Head of caudate nucleus (tissue), 42 donors: ENCODE measurements at places on chromosomes 1 and 21.

GRCh38 chr21:38250991-38251418 lies 5.8 kb upstream of the KCNJ15 start:
- DNase-seq, result no peak

DNA sequence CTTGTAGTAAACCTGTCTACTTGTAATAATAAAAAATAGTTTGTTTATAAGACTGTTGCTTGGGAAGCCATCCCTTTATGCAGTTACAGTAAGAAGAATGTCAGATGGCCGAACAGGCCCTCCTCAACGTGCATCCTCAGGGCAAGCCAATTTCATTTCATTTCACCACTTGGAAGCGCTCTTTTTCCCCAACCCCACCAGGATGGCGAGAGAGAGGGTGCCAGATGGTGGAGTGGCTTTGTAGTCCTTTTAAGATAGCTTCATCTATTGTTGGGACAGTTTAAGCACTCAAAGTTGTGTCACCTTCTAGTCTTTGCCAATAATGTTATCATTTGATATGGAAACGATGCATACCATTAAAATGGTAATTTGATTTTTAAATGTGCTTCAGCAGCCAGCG lies 356.3 kb upstream of the CAMK1G start:
- DNase-seq, result no peak

DNA sequence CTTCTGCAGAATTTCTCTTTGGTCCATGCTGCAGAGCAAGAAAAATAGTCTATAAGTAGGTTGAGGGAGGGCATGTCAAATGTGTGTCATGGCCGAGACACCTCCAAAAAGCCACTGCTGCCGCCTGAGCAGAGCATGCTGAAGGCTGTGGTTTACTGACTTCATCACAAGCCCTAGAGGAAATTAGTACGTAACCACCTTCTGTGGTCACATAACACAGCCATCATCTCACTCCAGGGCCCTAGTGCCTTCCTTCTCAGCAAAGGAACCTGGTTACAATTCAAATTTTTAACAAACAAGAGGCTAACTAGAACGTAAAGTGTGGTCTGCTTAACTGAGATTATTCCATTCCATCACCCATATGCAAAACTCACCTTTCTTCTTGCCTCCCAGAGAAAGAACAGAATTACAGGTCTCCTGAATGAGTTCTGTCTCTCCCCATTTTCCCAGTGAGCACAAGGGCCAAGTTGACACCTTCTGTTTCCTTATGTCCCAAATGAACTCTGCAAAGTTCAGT lies at the start of gene PTPN22:
PTPN22 (minus strand) TSS at position 116 of the 517 bp plus-strand sequence.
- peak; percentile 53 for DNase-seq

- DNase-seq, result no peak
Observed at GRCh38 chr1:157274698-157275534, 136.7 kb upstream of the ETV3 start.

- DNase-seq, result no peak
Observed at GRCh38 chr1:18385239-18385790, 95.4 kb upstream of the KLHDC7A start.

DNA sequence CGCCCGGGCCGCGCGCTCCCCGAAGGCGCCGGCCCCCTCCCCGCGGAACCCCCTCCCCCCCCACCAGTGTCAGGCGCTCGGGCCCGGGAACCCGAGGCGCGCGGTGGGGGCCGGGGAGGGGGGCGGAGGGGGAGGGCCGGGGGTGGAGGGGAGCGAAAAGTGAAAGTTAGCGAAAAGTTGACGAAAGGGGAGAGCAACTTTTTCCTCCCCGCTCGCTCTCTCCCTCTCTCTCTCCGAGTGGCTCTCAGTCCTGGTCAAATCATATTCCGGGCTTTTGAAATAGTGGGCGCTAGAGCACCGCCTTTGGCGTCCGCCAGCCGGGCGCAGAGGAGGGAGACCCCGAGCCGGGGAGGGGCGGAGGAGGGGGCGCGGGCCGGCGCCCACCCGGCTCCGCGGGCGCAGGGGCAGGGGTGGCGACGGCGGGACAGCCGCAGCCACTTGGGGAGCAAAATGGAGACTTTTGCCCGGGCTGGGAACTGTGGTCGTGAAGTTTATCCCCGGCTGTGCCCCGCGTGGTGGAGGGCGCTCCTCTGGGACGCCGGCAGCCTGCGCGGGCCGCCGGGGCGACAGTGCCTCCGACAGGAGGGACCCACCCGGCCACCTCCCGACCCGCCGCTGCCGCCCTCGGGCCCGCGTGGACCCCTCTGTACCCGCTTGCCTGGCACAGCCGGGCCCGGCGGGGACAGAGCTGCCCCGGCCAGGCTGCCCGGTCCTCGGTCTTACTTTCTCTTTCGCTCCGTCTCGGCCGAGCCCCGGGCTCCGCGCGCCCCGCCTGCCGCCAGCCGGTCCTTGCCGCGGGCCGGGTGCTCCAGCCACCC lies 697 bp downstream of the PRDM16 start:
- no peak for DNase-seq

- no peak for DNase-seq
Observed at GRCh38 chr1:221816899-221817298, 75.0 kb upstream of the DUSP10 start.

- no peak for DNase-seq
Observed at GRCh38 chr1:243291292-243291691, 35.5 kb downstream of the SDCCAG8 start.

DNA sequence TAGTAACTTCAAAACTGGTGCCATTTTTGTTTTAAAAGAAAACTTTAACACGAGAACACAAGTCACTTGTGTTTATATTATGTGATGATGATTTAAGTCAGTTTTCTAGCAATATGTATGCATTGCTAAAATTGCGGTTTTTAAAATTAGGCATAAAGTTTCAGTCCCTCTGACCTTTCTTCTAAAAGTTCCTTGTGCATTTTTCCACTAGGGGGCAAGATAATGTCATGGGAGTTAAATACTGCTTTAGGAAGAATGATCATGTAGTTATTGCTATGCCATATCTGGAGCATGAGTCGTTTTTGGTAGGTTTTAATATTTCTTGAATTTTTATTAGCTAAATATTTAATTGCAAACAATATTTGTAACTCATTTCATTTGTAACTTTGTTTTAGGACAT lies 10.7 kb downstream of the CDC7 start:
- DNase-seq, result no peak

- no peak for DNase-seq
Observed at GRCh38 chr1:3596663-3597598, 14.4 kb downstream of the MEGF6 start.

- DNase-seq, result no peak
Observed at GRCh38 chr1:37433171-37433570, 41.2 kb upstream of the ZC3H12A start.

- DNase-seq, result no peak
Observed at GRCh38 chr1:79448426-79448825, 441.9 kb upstream of the ADGRL4 start.

GRCh38 chr21:21199342-21200102 lies 201.3 kb downstream of the NCAM2 start:
- no peak for DNase-seq

- no peak for DNase-seq
Observed at GRCh38 chr1:58975888-58976287, 192.0 kb upstream of the JUN start.

GRCh38 chr1:45314266-45314665 lies 12.4 kb upstream of the HPDL start:
- no peak for DNase-seq

GRCh38 chr1:201506557-201507359 lies at the start of gene CSRP1:
Gene CSRP1 (minus strand): TSS chr1:201507123. CDS start chr1:201496303, 10,820 bp downstream.
- peak; percentile 89 for DNase-seq

DNA sequence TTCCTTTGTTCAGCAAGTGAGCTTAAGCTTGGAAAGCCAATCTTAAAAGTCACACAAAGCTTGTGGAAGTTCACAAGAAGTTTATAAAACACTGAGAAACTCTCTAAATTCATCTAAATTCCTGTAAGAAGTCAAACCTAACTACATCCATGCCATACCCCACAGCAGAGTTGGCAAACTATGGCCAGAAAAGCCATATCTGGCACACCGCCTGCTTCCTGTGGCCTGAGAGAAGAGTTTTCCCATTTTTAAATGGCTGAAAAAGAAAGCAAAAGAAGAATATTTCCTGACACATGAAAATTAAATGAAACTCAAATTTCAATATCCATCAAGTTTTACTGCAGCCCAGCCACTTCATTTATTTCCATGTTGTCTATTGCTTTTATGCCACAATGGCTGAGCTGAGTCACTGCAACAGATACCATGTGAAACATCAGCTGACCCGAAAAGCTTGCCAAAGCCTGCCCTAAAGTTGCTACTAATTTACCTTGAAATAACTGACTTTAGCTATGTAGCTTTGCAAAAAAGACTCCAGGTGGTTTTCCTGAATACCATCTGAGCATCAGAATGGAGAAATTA lies 237.1 kb downstream of the SLC45A1 start:
- no peak for DNase-seq

DNA sequence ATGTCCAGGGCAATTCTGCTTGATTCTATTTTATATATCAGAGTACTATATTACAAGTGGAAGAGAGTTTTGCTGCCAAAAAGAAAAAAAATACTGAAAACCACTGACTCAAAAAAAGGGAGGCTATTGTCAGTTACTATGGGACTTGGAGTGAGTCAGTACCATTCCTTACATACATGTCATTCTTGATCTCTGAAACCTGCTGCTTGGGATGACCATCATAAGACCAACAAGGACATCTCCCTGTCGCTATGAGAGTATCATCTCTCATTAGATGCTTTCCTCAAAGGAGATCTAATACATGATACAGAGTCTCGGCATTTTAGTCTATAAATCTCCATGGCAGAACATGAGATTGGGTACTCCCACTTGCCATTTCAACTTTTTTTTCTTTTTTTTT lies 11.8 kb upstream of the INPP5B start:
- DNase-seq, result no peak

- no peak for DNase-seq
Observed at GRCh38 chr21:28144653-28145052, 848.0 kb downstream of the LTN1 start.

- no peak for DNase-seq
Observed at GRCh38 chr1:30034105-30034626, 689.2 kb downstream of the MATN1 start.

DNA sequence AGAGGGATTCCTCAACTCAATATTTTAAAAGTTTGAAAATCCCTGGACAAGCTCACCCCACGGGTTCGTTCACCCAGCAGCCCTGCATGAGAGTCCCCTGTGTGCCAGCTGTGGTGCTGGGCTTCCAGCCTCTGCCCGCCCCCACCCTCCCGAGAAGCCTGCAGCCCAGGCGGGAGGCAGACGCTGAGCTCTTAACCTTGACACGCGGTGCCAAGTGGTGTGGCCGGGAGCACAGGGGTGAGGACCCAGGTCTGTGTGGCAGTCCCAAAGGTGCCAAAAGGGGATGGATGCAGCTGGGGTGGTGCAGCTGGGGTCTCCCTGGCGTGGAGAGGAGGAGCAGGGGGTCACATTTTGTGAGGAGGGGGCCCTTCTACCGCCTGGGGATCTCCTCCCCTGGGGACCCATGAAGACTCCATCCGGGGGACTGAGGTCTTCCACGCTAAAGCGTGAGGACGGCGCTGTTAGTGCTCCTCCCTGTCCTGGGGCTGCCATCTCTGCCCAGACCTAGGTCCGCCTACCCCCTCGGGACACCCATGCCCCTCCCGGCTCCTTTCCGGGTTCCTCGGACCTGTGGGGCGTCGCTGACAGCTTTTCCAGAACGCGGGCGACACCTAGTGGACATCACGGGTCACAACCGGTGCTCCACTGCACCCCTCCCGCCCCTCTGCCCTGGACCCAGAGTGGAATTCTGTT lies 12.9 kb downstream of the PLA2G2F start:
- DNase-seq, result peak; percentile 81

DNA sequence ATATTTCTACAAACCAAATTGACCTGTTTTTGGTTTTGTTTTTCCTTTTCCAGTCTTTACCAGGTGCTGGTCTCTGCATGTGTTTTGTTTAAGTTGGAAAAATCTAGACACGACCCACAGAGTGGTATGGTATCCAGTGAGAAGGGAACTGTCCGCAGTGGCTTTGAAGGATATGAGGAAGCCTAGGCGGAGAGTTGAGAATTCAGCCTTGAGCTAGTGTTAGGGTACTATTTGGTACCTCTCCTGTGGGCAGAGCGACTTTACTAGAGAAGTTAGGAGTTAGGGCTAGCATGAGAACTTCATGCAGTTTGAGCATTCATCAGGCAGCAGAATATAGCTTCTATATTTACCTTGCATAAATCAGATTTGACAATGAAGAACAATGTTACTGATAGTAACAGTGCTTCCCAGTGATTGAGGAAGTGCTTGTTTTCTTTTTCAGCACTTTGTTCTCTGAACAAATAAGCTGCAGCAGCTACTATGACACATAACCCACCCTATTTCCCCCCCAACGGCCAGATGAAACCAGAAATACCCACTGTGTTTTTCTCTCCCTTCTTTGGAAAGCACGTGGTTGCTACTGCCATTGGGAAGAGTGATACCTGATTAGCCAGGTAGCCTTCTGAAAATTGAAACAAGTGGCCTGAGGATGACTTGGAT lies 19.0 kb downstream of the MRPS6 start:
- DNase-seq, result no peak

- DNase-seq, result no peak
Observed at GRCh38 chr1:176187001-176187400, 20.1 kb downstream of the COP1 start.

GRCh38 chr1:41497056-41497440 lies 12.6 kb upstream of the EDN2 start:
- DNase-seq, result no peak
